ENCODE measurements at places on chromosomes 16 and 17.

DNA sequence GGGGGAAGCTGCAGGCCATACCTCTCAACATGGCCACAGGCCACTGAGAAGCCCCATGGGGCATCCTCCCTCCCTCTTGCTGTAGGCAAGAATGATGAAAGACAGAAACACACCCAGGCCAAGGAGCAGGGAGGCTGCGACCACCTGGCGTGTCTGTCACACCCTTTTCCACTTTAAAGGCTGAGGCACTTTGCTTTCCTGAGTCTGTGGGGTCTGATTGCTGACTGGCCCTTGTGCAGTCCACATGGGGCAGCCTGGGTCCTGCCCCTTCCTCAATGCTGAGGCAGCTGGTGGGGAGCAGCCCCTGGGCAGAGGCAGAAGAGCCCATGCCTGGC, 8.7 kb downstream of the TMEM204 start:
- no peak for DNase-seq

DNA sequence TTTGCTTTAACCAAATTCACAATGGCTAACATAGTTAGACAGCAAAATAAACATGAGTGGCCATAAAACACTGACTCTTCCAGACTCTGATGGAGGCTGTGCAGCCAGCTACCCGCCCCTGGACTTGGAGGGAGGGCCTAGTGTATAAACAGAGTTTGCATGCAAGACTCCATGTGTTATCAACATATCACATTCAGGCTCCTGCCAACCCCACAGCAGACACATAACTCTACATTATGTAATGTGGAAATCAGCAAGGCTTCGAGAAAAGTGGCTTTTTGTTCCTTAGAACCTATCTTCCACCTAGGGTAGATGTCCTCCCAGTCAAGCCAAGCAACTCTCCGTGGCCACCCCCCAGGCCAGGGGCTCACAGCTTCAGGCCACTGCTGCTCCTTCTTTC, 19.3 kb upstream of the SOX9 start:
- no peak for DNase-seq

DNA sequence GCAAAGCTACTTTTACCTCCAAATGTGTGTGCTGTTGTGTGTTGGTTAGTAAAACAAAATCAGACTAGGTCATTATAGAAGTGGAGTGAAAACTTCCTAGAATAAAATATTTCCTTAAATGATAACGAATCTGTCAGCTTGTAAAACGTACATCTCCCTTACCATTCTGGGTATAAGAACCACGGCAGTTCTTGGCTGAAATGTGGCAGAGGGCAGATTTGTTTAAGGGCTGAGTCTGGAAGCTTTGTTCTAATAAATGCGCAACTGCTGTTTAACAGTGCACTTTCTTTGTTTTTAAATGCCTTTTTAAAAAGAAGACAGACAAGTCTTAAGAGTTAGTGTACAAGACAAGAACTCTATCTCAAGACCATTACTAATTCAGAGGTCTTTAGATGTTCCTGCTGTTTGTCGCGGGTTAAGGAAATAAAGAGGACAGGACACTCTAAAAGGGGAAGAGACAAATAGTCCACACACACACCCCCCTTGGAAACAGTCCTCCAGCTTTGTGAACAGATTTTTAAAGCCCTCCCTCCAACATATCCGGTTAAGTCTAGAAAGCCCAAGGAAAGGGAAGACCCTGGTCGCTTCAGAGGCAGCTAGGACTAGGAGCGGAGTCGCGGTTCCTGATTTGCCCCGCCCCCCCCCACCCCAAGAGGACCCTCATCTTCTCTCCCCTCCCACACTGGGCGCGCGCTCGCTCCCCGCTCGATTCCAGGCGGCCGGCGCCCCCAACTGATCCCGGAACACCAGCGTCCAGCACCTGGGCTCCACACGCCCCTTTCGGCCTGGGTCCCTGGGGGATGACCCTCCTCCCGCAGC, 658 bp downstream of the SYNRG start:
- no peak for DNase-seq

DNA sequence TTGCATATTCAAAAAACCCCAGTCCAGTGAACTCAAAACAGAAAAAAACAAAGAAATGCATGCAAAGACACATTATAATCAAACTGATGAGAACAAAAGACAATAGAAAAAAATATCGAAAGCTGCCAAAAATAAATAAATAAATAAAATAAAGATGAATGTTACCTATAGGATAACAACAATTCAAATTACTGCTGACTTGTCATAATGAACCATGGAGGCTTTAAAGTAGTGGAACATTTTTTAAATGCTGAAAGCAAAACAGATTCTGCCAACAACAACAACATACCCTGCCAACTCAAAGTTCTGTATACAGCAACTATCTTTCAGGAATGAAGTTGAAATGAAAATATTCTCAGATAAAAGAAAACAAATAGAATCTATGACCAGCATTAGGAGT, 116.6 kb downstream of the CBLN1 start:
- no peak for DNase-seq

DNA sequence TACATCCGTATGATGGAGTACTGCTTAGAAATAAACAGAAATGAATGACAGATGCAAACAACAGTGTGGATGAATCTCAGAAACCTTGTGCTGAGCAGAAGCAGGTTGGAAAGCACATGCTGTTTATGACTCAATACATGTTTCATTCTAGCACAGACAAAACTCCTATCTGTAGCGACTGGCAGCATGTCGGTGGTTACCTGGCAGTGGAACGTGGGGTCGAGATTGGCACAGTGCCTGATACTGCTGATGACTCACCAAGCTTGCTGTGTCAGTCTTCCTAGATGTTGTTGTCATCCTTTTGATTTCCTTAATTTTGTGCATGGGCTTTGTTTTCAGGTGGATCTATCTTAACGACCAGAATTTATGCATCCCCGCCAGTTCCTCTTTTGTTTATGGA, 62.1 kb downstream of the GAN start:
- DNase-seq: no peak

Measured in GM04504 (cell line).